ENCODE measurements at places on chromosomes 5 and 9.
A peak's percentile ranks its signal among the peaks of the same experiment; 100 is the strongest.

DNA sequence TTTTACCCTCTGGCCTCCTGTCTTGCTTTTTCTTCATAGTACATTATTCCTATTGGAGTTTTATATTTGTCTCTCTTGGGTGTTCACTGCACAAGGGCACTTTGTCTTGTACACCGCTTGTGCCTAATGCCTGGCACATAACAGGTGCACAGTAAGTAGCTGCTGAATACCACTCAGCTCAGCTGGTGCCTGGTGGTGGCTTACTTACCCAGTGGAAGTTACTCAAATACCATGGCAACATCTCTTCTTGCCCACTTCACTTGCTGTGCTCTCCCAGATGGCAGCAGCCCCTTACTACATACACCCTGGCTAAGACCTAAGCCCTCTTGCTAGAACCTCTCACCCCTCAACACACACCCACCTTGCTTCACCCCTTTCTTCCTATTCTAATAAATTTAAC, 11.3 kb upstream of the SKP1 start:
- no peak for DNase-seq

GRCh38 chr5:17185773-17186172, 31.7 kb upstream of the BASP1 start:
- DNase-seq = no peak

DNA sequence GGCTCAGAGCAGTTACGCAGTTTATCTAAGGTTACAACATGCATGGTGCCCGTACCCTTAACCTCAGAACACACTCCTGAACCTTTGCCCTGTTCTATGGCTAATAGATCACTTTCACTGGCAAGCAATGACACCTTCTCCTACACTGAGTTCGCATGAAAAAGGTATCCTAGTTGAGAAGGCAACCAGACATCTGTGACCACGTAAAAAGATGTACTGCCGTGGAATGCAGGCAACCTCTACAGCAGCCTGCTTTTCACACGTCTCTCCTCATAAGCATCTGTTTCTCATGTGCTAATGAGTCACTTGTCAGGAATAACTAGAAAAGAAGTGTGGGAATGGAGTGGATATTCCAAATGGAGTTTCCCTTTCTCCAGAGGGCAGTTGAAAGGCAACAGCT, 71.4 kb downstream of the FBXO38 start:
- no peak for DNase-seq

DNA sequence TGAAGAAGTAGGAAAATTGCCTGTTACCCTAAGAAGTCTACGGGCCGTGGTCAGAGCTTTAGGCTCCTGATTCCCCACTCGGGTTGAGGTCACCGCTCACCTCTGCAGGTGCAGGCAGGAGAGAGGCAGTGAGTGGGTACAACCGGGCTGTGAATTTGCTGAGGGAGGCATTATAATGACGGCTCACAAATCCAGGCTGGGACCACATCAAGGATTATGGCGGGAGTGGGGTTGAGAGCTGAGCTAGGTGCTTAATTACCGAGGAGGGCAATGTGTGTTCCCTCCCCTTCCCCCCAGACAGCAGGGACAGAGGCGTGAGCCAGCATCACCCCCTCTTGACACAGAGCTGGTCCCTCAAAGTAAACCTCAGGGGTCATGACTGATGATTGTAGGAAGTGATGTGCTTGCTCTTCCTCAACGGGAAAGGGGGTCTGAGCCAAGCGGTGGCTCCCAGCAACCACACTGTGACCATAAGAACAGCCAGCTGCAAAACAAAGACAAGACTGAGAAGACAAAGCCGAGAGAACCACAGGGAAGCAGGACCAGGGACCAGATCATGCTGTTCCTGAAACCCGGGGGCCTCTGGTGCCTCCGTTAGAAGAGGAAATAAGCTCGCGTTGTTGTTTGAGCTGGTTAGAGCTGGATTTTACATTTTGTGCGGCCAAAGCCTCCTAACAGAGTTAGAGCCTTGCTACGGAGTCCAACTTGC, 77.7 kb downstream of the OLFM1 start:
- no peak for DNase-seq

GRCh38 chr9:78871452-78872331, 574.8 kb downstream of the PSAT1 start:
- no peak for DNase-seq

GRCh38 chr9:115775659-115776058, 377.9 kb upstream of the PAPPA start:
- no peak for DNase-seq

DNA sequence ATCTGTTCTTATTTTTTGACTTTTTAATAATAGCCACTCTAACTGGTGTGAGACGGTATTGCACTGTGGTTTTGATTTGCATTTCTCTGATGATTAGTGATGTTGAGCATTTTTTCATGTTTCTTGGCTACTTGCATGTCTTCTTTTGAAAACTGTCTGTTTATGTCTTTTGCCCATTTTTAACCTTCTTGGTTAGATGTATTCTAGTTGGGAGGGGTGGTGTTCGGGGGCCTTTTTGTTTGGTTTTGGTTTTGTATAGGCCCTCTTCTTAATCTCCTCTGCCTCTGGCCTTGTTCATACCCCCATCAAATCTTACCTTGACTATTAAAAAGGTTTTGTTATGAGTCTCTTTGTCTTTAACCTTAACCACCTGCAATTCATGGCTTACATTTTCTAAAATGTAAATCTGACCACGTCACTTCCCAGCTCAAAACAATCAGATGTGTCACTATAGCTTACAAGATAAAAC, 107.8 kb upstream of the NR4A3 start:
- no peak for DNase-seq

DNA sequence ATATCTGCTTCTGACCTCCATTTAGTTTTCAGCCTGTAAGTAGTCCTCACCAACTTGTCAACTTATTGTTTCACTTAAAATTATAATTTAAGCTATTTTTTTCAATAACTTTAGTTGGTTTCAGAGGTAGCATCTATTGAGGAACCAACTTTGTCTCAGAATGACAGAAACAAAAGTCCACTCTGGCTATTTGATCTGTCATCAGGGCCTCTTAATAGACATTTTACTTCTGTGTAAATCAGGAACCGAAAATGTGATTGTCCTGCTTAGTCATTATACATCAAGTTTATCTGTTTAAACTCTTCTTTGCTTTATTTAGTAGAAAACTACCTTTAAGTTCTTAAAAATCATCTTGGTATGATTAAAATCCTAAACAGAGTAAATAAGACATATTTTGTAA, 820.8 kb upstream of the EDIL3 start:
- no peak for DNase-seq

DNA sequence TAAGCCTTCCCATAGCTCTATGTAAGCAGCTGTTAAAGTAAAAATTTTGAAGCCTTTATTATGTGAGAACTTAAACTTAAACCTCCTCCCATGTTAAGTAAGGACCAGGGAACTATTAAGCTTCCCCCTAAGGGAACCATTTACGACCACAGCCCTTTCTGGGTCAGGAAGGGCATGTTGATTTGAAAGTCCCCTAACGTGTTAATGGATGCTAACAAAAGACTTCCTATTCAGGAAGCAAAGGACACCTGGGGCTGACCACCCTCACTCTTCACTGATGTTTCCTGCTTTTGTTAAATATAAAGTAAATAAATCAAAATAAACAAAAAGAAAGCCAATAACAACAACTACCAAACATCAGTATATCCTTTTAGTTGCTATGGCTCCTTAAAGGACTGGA, 170.6 kb upstream of the RFX3 start:
- no peak for DNase-seq

DNA sequence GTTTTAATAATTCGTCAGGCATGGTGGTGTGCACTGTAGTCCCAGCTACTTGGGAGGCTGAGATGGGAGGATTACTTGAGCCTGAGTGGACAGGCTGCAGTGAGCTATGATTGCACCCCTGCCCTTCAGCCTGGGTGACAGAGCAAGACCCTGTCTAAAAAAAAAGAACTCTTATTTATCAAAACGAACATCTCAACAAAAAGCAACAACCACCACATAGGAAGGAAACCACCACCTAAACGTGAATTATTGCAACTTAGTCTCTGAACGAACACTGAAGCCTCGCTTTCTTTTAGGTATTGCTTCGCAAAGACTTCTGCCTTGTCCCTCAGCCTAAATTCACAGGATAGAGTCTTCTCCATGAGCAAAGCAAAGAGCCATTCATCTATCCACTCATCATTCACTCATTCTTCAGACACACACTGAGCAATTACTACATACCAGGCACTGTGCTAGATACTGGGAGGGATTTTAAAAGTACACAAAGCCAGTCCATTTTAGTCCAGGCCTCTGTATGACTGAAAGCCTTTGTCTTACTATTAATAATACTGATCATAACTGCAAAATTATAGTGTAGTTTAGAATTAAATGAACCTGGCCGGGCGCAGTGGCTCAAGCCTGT, 57.4 kb downstream of the THBS4 start:
- DNase-seq = no peak

- no peak for DNase-seq
Measured at GRCh38 chr9:74711341-74711740, 176.4 kb downstream of the TRPM6 start.

- DNase-seq = no peak
Measured at GRCh38 chr5:93599001-93599379, 16.0 kb downstream of the NR2F1 start.

GRCh38 chr9:91536211-91536691, 112.6 kb upstream of the NFIL3 start:
- DNase-seq = no peak

DNA sequence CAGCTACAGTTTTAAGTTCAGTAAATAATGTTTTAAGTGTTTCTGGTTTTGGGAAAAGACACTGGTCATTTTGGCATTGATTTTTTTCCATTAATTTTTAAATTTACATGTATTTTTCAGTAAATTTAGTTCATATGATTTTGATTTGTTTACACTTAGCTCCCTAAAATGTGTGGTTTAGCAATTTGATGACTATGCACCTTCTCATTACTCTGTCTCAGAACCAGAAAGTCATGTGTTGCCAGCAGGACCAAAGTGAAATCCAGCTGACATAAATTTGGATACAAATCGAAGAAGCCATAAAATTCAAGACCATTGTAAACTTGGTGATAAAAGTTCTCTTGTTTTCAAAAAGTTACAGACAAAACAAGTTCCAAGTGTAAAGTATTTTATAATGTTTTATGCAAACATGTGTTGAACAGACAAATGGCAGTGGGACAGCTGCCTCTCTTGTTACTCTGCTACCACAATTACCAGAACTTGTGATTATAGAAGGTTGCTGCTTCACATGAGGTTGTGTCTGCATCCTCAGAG, 354.8 kb downstream of the NR2F1-AS1 start:
- no peak for DNase-seq

DNA sequence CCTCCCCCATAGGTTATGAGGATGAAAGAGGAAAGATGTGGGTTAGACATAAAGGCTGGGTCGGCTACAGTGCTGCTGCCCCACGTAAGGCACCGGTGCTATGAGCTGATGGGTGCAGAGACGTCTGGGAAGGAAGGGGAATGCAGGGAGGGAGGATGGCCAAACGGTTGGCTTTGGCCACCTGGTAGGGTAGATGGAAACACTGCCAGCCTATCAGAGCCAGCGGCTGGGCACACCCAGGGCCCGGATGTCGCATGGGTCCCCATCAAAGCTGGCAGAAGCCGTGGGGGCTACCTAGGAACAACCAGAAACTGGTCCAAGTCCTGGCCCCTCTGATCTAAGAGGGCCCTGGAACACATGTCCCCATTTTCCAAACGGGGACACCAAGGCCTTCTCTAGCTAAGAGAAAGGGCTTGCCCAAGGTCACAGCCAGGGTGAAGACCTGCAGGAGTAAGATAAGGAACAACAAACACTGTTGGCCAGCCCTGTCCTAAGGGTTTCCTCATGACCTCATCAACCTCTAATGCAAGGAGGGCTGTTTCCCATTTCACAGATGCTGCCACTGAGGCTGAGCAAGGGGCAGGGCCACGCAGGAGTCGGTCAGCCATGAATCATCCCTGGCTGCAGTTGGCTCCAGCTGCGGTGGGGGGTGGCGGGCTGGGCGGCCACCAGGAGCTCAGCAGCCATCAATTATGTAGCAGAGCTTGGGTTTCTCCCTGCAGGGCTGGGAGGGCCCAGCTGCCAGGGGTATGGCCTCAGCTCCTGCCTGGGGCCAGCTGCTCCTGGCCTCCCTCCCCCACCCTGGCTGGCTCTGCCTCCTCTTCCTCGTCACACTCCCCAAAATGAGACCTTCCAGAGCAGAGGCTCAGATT, 4.9 kb downstream of the SH3GLB2 start:
- DNase-seq = peak; percentile 22

DNA sequence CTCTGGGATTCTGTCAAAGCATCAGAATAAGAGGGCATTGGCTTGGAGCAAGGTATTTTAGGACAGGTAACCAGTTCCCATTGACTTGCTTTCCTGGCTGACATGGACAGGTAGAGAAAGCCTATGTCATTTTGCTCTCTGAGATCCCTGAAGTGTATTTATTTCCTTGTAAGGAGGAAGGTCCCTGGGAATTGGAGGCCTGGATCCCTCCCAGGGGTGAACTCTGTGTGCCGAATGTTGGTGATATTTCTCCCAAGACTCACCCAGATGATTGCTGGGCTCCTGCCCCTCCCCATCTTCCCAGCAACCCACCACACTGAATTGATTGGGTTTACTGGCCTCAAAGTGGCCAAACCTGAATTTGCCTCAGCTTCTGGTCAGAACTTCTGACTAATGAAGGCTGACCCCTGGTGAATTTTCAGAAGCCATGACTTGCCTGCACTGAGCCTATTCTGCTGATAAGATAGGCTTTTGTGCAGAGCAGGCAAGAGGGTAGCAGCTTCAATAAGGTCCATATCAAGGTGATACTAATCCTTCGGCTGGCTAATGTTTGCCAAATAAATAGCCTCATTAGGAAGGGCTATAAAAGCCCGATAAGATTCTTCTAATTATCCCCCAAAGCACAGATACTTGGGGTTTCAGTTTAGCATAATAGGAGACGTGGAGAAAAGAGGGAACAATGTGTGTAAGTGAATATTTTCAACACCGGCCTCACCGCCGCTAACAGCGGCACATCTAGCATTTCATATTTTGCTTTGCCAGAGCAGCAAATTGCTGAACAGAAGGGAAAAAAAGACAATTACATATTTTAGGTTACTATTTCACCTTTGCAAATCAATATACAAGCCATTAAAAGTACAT, 152.9 kb upstream of the PITX1 start:
- DNase-seq = no peak

- no peak for DNase-seq
Measured at GRCh38 chr5:174750711-174751110, 26.3 kb downstream of the MSX2 start.

- DNase-seq = no peak
Measured at GRCh38 chr9:134930398-134930797, 12.7 kb upstream of the FCN1 start.

DNA sequence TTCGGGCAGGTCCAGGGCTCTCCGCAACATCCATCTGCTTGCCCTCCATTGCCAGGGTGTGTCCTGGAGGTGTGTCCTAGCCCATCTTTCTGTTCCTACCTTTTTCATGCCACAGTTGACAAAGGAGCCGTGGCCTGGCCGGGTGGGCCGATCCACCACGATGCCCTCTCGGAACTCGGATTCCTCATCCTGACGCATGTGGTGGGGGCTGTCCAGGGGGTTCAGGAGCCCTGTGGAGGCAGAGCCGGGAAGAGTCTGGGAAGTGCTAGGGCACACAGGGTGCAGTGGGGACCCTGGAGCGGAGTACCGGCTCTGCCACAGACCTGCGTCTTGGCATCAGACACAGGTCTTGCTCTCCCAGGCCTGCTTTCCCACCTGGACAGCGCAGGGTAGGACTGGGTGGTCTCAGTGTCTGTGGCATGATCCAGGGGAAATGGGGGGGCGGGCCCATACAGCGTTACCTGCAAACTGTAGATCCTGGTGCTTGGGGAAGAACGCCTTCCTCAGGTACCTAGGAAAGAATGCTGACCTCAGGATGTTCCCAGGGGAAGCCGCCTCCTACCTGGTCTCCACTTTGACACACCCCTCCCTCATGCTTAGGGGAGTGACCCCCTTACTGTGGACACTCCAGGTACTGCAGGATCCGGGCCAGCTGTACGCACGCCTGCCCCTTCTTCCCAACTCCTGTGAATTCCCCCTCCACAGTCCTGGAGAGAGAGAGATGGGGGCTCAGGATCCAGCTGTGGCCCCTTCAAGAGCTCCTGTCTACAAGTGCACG, 3.5 kb downstream of the SPOUT1 start:
- DNase-seq = no peak

Measured in anterior cingulate cortex (tissue), 58 donors.